ENCODE measurements at places on chromosomes 3 and 15.

GRCh38 chr3:149634573-149634972 lies 23.3 kb downstream of the WWTR1 start:
- no peak for DNase-seq

DNA sequence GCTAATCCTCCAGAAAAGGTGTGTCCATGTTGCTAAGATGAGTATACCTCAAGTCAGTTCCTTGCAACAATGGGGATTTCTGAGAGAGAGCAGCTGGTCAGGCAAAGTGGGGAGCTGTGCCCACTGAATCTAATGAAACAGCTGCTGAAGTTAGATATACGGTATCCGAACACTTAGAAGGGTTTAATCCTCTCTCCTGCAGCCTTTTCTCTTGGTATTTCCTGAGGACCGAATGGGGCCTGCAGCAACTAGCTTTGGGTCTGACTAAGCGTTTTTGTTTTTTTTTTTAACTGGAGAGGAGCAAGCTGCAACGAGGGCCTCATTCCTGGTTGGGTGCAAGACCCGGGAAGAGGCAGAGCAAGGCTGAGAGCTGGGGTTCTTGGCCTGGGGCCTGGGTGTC lies 37.6 kb upstream of the BNC1 start:
- peak; percentile 24 for DNase-seq

DNA sequence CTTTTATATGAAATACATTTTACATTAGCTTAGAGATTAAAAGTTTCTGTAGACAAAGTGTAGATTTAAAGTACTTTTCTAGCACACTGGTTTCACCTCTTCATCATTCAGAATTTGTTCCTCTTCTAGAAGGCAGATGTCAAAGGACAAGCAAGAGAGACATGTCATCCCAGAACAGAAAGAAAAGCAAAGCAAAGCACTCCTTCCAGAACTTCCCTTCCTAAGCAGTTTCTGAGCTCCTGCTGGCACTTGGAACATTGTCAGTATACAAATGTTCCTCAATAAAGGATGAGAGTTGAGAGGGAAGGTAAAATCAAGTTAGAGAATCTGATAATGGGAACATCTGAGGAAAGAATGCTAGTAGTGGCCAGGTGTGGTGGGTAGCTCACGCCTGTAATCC lies 26.2 kb downstream of the TMOD3 start:
- DNase-seq = no peak

GRCh38 chr15:63928185-63928842 lies 94.6 kb upstream of the HERC1 start:
- no peak for DNase-seq

- peak; percentile 43 for DNase-seq
Measured at GRCh38 chr15:62737551-62737950, 305.0 kb upstream of the TPM1 start.

DNA sequence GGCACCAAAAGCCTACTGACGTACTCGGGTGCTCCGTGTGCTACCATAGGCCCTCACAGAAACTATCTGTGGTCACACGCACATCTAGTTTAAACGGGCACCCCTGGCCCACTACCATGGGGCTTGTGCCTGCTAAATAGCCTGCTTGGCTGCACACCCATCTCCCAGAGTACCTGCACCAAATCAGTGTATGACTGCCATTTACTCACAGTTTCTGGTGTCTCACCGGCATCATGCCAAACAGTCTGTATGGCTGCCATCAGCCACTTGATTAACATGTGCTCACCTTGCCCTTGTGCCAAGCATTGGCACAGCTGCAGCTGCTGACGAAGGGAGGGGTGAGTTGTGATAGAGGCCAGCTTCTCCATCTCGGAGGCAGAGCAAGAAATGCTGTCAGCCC lies 232.7 kb downstream of the IGSF11 start:
- no peak for DNase-seq

GRCh38 chr3:45950686-45951600 lies 7.7 kb downstream of the CXCR6 start:
- DNase-seq = no peak

DNA sequence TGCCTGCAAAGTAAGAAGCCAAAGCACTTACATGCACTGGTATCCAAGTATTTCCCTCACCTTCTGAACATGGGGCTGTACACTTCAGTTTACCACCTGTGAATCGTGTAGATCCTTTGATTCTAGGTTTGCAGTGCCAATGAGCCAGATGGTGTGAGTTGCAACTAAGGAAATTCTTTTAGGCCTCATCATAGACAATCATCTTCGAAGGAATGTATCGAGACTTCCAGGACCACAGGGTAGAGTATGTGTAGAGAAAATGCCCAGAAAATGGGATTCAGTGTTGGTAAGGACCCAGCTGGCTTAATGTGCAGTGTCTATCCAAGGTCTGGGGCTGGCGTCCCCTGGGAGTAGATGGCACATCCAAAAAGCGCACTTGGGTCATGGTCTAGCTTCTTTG lies 323.2 kb upstream of the TPM1 start:
- peak; percentile 74 for DNase-seq

- no peak for DNase-seq
Measured at GRCh38 chr15:76060118-76060989, 569 bp downstream of the TMEM266 start.

- no peak for DNase-seq
Measured at GRCh38 chr3:114958930-114959329, 188.2 kb downstream of the ZBTB20 start.

DNA sequence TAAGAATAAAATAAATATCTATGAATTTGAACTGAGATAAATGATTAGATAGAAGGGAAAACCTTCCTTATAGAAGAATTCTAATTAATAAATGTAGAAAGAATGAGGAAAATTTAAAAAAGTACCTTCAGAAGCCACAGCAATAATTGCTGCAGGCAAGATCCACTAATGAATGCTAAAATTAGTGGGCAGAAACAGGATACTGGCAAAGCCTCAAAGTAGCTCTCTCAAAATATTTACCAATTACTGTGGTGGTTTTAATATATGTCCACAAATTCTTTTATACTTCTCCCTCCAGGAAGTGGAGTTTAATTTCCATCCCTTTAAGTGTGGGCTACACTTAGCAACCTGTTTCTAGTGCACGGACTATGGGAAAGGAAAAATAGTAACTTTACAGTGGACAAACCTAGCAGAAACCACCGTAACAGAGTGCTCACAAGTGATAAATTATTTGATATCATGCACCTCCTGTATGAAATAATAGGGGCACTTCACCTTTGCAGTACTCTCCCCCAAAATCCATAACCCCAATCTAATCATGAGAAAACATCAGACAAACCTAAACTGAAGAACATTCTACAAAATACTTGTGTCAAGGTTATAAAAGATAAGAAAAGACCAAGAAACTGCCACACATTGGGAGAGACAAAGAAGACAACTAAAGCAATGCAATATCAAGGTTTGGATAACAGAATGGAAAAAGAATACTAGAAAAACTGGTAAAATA lies 6.8 kb downstream of the PEAK1 start:
- DNase-seq = no peak

GRCh38 chr3:21825684-21826083 lies 74.7 kb upstream of the ZNF385D start:
- no peak for DNase-seq

GRCh38 chr3:14605744-14606143 lies 45.8 kb upstream of the CCDC174 start:
- no peak for DNase-seq

DNA sequence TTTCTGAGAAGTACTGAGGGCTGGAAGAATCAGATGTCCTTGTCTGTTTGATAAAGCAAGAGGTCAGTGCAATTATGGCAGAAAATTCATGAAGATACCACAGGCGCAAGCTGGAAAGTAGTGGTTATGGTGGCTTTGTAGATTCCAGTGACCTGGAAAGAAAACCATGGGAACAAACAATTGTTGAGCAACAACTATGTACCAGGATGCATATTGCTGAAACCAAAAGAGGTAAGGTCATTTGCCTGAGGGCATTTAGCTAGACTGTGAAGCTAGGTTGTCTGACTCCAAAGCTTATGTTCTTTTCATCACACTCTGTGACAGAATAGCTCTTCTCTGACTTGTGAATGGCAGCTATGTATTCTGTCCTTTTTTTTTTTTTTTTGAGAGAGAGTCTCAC lies 74.0 kb downstream of the B3GALNT1 start:
- DNase-seq = no peak

DNA sequence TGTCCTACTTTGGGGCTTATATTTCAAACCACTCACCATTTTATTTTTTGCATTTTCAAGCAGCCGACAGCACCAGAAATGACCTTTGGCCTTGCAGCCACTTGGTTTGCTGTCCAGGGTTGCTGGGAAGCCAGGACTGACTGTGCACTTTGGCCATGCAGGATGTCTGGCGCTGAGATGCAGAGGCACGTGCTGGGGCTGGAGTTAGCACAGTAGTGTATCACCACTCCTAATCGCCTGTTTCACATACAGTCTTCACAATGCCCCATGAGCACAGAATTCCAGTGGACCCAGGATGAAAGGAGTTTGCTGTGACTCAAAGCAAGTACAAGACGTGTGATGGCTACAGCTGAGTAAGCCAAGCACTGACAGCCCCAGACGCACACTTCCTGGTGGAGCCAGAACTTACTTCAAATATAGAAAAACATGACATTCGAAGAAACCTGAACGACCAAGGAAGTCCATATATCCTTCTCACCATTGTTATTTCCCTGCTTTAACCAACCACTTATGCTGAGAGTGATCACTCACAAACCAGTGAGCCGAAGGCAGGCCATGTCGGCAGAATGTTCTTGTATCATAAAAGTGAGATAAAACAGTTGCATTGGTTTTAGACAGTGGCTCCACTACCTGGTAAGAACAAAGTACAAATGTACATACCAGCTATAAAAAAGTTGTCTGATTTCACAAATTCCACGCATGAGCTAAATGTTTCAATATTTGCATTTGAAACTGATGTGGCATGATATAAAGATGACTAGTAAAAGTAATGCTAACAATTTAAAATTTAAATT lies 16.0 kb downstream of the OCA2 start:
- DNase-seq = no peak

GRCh38 chr3:147410526-147411237 lies 1.5 kb downstream of the ZIC1 start:
- peak; percentile 95 for DNase-seq

- no peak for DNase-seq
Measured at GRCh38 chr3:161401389-161401788, 30.1 kb upstream of the SPTSSB start.

DNA sequence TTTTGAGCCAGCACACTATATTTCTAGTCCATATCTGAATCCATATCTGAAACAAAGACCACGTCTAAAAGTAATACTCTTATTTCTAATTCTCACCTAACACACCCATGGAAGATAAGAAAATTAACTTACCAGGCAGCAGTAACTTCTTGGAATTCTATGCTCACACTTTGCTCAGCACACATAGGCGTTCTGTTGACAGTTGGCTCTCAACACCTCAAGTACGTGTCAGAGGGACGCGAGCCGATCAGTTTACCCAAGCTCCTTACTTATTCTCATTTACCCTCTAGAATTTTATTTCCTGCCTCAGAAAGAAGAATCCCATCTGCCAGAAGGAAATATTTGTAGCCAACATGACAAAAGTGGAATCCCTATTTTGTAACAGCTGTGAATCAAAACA lies 911.9 kb downstream of the FHIT start:
- no peak for DNase-seq

DNA sequence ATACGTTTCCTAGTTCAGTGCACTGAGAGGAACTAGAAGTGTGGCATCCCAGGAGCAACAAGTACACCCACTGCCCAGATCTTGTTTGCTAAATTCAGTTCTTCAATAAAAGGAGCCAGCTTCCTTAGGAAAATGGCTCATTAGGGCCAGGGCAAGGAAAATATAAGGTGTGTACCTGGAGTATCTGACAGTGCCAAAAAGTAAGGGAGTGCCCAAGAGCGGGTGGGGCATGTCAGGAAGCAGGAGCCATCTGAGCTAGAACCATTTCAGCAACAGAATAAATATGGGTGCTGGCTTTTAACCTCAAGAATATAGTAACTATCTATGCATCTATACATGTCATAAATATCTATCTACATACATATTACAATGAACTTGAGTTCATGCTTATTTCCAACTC lies 44.1 kb downstream of the SLC41A3 start:
- no peak for DNase-seq

DNA sequence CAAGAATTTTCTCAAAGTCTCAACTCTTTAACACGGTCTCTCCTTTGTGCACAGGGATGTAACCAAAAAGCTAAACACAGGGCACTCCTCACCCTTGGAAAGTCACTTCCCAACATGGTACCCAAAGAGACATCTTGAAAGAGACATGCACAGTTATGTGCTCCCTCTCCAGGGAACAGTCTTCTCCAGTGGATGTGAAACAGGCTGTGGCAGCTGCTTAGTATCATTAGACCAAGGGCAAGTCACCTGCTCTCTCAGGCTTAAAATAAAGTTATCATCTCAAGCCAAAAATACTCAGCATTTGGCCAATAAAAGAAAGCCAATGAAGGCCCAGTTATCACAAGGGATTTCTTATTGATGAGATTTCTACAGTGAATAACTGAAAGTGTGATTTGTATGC lies 128.3 kb downstream of the WDR76 start:
- no peak for DNase-seq

DNA sequence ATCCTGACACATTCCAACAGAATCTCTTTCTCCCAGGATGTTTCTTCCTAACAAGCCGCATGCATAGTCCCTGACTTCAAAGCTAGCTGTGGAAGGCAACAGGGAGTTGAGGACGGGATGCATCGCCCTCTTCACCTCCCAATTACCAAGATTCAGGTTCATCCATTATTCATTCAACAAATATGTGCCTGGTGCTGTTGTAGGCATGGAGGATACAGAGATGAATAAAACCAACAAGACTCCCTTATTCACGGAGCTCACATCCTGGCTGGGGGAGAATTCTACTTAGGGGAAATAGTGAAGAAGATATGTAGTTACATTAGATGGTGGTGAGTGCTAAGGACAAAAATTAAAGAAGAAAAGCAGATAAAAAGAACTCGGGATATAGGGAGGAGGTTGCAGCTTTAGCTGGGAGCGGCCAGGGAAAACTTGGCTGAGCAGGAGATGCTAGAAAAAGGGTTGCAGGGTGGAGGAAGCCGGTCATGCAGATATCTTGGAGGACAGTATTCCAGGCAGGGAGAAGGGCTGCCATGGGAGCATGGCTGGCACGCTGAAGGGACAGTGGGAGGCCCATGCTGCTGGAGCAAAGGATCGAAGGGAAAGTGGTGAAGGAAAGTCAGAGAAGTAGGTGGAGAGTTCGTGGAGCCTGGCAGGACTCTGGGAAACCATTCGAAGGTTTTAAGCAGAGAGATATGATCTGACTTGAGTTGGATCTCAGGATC lies 5.0 kb downstream of the ITGB5 start:
- peak; percentile 40 for DNase-seq

DNA sequence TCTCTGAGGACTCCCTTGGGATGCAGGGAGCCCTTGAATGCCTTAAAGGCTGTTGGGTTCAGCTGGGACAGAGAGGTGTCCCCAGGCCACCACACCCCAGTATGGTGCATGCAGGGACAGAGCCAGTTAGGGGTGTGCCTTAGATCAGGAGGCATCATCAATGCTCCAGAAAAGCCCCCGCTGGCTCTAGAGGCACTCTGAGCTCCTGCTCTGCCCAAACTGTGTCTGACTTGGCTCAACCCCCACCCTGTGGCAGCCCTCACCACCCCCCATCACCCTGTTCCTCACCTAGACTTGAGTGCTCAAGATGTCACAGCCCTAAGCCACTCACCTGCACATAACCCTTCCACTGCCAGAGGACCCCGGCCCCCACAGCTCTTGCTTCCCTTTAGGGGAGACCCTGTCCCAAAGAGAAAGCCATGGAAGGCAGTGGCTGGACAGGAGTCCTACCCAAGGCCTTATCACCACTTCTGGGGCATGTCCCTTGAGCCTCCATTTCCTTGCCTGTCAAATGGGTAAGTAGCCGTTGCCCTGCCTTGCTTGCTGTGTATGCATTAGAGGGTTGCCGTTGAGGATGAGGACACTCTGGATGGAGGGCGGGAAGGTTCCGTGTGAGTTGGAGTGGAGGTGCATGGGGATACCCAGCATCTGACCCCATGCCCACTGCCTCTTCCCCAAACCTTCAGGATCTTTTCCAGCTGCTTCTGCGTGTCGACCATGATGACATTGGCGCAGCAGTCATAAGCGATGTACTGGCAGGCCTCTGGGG lies 41.4 kb downstream of the ACSBG1 start:
- DNase-seq = no peak
